CD8-positive, alpha-beta memory T cell (primary cell): ENCODE measurements at places on chromosomes 3 and 15. TPM values are rescaled to one million over a fixed set of nuclear protein-coding genes. Genes with fewer than 3 reads are reported as not detected.
A peak's percentile ranks its signal among the peaks of the same experiment; 100 is the strongest.

GRCh38 chr3:39272191-39272590 is 7.6 kb downstream of the CX3CR1 start:
- H3K27me3 ChIP-seq: no peaks in the 10 kb centered on the region
- H3K36me3 ChIP-seq: no peaks in the 10 kb centered on the region
- peaks cover 41% of the 10 kb centered on the region for H3K4me1 ChIP-seq
- H3K27ac ChIP-seq: no peak overlapping the region
- H3K4me3 ChIP-seq: no peak overlapping the region

DNA sequence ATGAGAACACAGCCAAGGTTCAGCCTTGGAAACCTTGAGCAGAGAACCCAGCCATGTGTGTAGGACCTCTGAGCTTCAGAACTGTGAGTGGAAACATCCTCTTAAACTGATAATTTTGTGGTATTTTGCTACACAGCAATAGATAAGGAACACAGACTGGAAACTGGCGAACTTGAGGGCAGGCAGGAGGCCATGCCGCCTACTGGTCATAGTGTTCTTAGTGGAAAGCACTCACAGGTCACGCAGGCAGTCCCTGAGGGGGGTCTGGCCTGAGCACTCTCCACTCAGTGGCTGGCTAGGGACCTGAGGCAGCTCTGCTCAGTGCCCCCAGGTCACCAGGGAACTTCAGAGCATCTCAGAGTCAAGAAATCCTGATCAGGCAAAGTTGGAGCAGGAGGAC is 9.7 kb upstream of the XIRP1 start:
- no peaks in the 10 kb centered on the region for H3K4me1 ChIP-seq
- H3K27ac ChIP-seq: no peak overlapping the region
- H3K27me3 ChIP-seq: no peaks in the 10 kb centered on the region

- H3K36me3 ChIP-seq: no peaks in the 10 kb centered on the region
- DNase-seq: no peak
- no peak overlapping the region for H3K27ac ChIP-seq
- H3K4me3 ChIP-seq: no peak overlapping the region
These were observed 22.2 kb downstream of the EPHB3 start for GRCh38 chr3:184583578-184584451.

DNA sequence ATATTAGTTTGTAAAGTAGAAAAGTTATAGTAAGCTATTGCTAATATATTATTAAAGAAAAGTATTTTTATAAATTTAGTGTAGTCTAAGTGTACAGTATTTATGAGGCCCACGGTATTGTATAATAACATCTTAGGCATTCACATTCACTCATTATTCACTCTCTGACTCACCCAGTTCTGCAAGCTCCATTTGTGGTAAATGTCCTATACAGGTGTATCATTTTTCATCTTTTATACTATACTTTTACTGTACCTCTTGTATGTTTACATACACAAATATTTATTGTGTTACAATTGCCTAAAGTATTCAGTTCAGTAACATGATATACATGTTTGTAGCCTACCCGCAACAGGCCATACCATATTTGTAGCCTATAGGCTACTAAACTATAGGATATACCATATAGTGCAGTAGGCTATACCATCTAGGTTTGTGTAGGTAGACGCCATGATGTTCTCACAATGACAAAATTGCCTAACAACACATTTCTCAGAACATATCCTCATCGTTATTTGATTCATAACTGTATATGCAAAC is 246.8 kb upstream of the ALCAM start:
- no peak for DNase-seq
- no peak overlapping the region for H3K27ac ChIP-seq
- no peak overlapping the region for H3K4me3 ChIP-seq
- H3K4me1 ChIP-seq: no peaks in the 10 kb centered on the region
- no peaks in the 10 kb centered on the region for H3K27me3 ChIP-seq

- peaks cover 14% of the 10 kb centered on the region for H3K4me1 ChIP-seq
- no peaks in the 10 kb centered on the region for H3K36me3 ChIP-seq
- DNase-seq: no peak
- no peak overlapping the region for H3K4me3 ChIP-seq
These were observed 47.0 kb upstream of the ACKR4 start for GRCh38 chr3:132549890-132550578.

DNA sequence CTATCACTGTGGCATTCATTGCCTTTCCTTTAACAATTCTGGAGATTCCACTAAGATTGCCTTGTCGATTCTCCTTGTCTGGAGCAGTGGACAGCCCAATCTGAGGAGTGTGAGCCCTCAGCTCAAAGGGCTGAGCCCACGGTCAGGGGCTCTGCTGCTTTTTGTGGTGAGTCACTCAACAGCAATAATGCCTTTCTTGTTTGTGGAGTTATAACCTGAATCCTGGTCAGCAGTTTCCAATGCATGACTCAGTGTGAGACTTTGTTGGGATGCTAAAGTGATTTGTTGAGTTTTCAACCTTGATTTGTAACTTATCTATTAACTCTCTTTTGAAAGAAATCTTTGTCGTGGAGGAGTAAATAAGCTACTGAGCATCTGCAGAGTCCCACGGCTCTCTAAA is 183.5 kb downstream of the TJP1 start:
- no peak for DNase-seq
- H3K4me1 ChIP-seq: no peaks in the 10 kb centered on the region
- no peak overlapping the region for H3K4me3 ChIP-seq
- H3K36me3 ChIP-seq: no peaks in the 10 kb centered on the region
- H3K27ac ChIP-seq: no peak overlapping the region
- no peaks in the 10 kb centered on the region for H3K27me3 ChIP-seq

GRCh38 chr3:12796171-12797123 is at the start of gene CAND2:
Gene CAND2 (plus strand): TSS chr3:12796680. CDS start chr3:12796721, 41 bp downstream.
- H3K27ac ChIP-seq: peak within 1 kb of the TSS; percentile 47
- H3K4me1 ChIP-seq: peaks cover 6% of the 10 kb centered on the region
- H3K36me3 ChIP-seq: no peaks in the 10 kb centered on the region
- H3K27me3 ChIP-seq: peaks cover 5% of the 10 kb centered on the region

- H3K27ac ChIP-seq: no peak overlapping the region
- no peak for DNase-seq
- no peaks in the 10 kb centered on the region for H3K36me3 ChIP-seq
- H3K4me1 ChIP-seq: no peaks in the 10 kb centered on the region
These were observed 295.7 kb upstream of the WNT5A start for GRCh38 chr3:55782807-55783206.

GRCh38 chr3:122255757-122256439 is 69.2 kb upstream of the CSTA start:
- H3K4me3 ChIP-seq: no peak overlapping the region
- no peak for DNase-seq
- H3K4me1 ChIP-seq: no peaks in the 10 kb centered on the region
- H3K27me3 ChIP-seq: no peaks in the 10 kb centered on the region
- no peaks in the 10 kb centered on the region for H3K36me3 ChIP-seq

GRCh38 chr15:66786222-66786621 is 84.2 kb downstream of the SMAD6 start:
- H3K27me3 ChIP-seq: no peaks in the 10 kb centered on the region
- no peaks in the 10 kb centered on the region for H3K36me3 ChIP-seq
- no peaks in the 10 kb centered on the region for H3K4me1 ChIP-seq
- no peak overlapping the region for H3K4me3 ChIP-seq

- H3K4me3 ChIP-seq: no peak overlapping the region
- peaks cover 61% of the 10 kb centered on the region for H3K36me3 ChIP-seq
- DNase-seq: no peak
- H3K27me3 ChIP-seq: no peaks in the 10 kb centered on the region
- H3K4me1 ChIP-seq: peaks cover 7% of the 10 kb centered on the region
- H3K27ac ChIP-seq: no peak overlapping the region
These were observed 13.8 kb downstream of the PKM start for GRCh38 chr15:72217216-72217615.

GRCh38 chr3:123623346-123623880 is 38.6 kb upstream of the HACD2 start:
- no peak overlapping the region for H3K4me3 ChIP-seq
- no peaks in the 10 kb centered on the region for H3K27me3 ChIP-seq
- no peaks in the 10 kb centered on the region for H3K4me1 ChIP-seq
- no peak overlapping the region for H3K27ac ChIP-seq

- H3K27ac ChIP-seq: no peak overlapping the region
- no peaks in the 10 kb centered on the region for H3K36me3 ChIP-seq
- no peaks in the 10 kb centered on the region for H3K4me1 ChIP-seq
- no peaks in the 10 kb centered on the region for H3K27me3 ChIP-seq
- no peak overlapping the region for H3K4me3 ChIP-seq
These were observed 269.2 kb upstream of the CNTN3 start for GRCh38 chr3:74883690-74884089.

DNA sequence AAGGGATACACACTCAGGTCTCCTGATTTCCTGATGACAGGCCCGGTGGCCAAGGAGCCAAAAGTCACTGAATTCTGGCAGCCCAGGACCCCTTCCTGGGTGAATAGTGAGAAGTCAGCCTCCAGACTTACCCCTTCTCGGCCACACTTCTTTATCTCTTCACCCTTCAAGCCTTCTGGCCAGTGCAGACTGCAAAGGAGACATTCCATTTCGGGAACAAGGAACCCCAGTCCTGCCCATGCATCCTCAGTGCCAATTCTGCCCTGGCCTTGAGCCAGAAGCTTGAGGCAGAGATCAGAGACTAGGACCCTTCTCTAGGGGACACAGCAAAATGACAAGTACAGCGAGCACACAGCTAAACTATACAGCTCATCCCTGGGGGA is 28.8 kb downstream of the GRAMD2A start:
- no peak for DNase-seq
- no peak overlapping the region for H3K4me3 ChIP-seq
- no peaks in the 10 kb centered on the region for H3K4me1 ChIP-seq
- no peaks in the 10 kb centered on the region for H3K27me3 ChIP-seq
- H3K36me3 ChIP-seq: no peaks in the 10 kb centered on the region

- H3K27me3 ChIP-seq: no peaks in the 10 kb centered on the region
- no peak overlapping the region for H3K27ac ChIP-seq
- H3K4me1 ChIP-seq: peaks cover 9% of the 10 kb centered on the region
- no peaks in the 10 kb centered on the region for H3K36me3 ChIP-seq
- peak; percentile 46 for DNase-seq
These were observed 35.7 kb downstream of the NGRN start for GRCh38 chr15:90300988-90301706.

- no peak for DNase-seq
- H3K4me1 ChIP-seq: peaks cover 36% of the 10 kb centered on the region
- no peaks in the 10 kb centered on the region for H3K36me3 ChIP-seq
- H3K27ac ChIP-seq: no peak overlapping the region
- H3K4me3 ChIP-seq: no peak overlapping the region
These were observed 149.0 kb downstream of the APBA2 start for GRCh38 chr15:29034593-29035335.

DNA sequence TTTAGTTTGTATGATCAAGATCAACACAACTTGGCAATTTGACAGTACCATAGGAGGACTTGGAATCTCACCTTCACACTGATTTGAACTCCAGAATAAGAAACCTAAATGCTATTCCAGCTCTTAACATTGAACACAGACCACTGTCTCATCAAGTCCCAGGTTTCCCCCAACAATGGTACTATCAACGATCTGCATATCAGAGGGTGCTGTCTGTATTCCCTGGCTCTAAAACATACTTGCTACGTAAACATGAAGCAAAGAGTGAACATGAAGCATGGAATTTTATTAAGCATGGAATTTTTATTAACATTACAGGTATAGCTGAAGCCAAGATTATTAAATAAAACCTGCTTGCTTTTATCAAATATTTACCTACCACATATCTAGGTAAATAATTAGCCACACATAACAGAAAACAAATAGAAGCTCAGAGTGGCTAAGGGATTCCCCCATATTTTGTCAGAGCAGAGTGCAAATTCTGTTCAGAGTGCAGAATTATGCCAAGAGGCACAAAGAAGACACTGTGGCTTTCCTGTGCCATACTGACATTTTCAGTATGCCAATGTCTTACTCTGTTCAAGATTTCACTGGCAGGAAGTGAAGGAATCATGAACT is 22.2 kb upstream of the RIOX2 start:
- H3K4me3 ChIP-seq: no peak overlapping the region
- H3K27ac ChIP-seq: no peak overlapping the region
- H3K4me1 ChIP-seq: peaks cover 18% of the 10 kb centered on the region
- no peak for DNase-seq

GRCh38 chr15:72237853-72238224 is 6.8 kb upstream of the PKM start:
- H3K4me3 ChIP-seq: no peak overlapping the region
- H3K36me3 ChIP-seq: peaks cover 6% of the 10 kb centered on the region
- DNase-seq: no peak
- H3K27me3 ChIP-seq: no peaks in the 10 kb centered on the region
- H3K27ac ChIP-seq: peak overlapping the region; percentile 22

GRCh38 chr3:184645336-184645735 is 66.5 kb downstream of the MAGEF1 start:
- no peaks in the 10 kb centered on the region for H3K27me3 ChIP-seq
- H3K4me1 ChIP-seq: no peaks in the 10 kb centered on the region
- H3K36me3 ChIP-seq: no peaks in the 10 kb centered on the region
- no peak overlapping the region for H3K4me3 ChIP-seq

GRCh38 chr3:120101624-120102023 is 7.4 kb upstream of the GSK3B start:
- H3K4me1 ChIP-seq: peaks cover 6% of the 10 kb centered on the region
- H3K27ac ChIP-seq: no peak overlapping the region
- H3K36me3 ChIP-seq: no peaks in the 10 kb centered on the region
- no peaks in the 10 kb centered on the region for H3K27me3 ChIP-seq

DNA sequence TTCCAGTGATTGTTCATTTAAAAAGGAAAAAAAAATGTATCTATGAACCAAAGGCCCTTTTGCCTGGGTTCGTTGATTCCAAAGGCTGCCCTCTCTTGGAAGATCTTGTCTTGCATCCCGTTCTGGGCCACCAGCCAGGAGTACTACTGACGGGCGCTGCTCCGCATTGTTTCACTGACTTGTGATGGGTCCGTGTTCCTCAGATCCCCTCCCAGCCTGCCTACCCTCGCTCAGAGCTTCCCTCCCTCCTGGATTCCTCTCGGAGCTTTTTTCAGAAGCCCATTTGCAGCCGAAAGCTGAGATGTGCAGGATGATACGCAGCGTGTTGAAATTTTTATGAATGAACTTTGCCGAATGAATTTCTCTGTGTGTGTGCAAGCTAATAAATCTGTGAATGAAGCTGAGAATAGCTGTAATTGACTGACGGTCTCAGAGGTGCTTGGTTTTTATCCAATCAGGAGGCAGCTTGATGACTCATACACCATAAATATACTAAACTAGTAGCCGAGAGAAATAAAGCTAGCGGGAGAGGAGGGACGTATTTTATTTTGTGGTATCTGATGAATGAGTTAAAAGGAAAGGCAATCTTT is at the start of gene SHC4:
SHC4 (minus strand) TSS at position 396 of the 590 bp plus-strand sequence. CDS start 904 bp downstream, outside the sequence.
- no peaks in the 10 kb centered on the region for H3K36me3 ChIP-seq
- H3K4me1 ChIP-seq: peaks cover 26% of the 10 kb centered on the region
- H3K4me3 ChIP-seq: peak within 1 kb of the TSS; percentile 21
- DNase-seq: no peak

GRCh38 chr3:107193116-107193515 is 184.1 kb upstream of the CCDC54 start:
- H3K36me3 ChIP-seq: no peaks in the 10 kb centered on the region
- no peaks in the 10 kb centered on the region for H3K27me3 ChIP-seq
- no peaks in the 10 kb centered on the region for H3K4me1 ChIP-seq
- DNase-seq: no peak
- H3K4me3 ChIP-seq: no peak overlapping the region

RHCG gene
- polyA plus RNA-seq: not detected

FBXW12 gene
- polyA plus RNA-seq: not detected

LRTM1 gene
- polyA plus RNA-seq: not detected

CPA3 gene
- not detected for polyA plus RNA-seq

RASSF1 gene
- polyA plus RNA-seq: 152 TPM

UBXN7 gene
- 32.6 TPM for polyA plus RNA-seq

MLH1 gene
- 19.5 TPM for polyA plus RNA-seq

CLDN1 gene
- not detected for polyA plus RNA-seq

SMCO1 gene
- polyA plus RNA-seq: not detected

CHRNA3 gene
- not detected for polyA plus RNA-seq

SEMA7A gene
- polyA plus RNA-seq: 1.9 TPM

EPHA3 gene
- not detected for polyA plus RNA-seq

CHAC1 gene
- not detected for polyA plus RNA-seq

COL6A5 gene
- polyA plus RNA-seq: not detected
